ENCODE measurements at places on chromosomes 16 and 17.

DNA sequence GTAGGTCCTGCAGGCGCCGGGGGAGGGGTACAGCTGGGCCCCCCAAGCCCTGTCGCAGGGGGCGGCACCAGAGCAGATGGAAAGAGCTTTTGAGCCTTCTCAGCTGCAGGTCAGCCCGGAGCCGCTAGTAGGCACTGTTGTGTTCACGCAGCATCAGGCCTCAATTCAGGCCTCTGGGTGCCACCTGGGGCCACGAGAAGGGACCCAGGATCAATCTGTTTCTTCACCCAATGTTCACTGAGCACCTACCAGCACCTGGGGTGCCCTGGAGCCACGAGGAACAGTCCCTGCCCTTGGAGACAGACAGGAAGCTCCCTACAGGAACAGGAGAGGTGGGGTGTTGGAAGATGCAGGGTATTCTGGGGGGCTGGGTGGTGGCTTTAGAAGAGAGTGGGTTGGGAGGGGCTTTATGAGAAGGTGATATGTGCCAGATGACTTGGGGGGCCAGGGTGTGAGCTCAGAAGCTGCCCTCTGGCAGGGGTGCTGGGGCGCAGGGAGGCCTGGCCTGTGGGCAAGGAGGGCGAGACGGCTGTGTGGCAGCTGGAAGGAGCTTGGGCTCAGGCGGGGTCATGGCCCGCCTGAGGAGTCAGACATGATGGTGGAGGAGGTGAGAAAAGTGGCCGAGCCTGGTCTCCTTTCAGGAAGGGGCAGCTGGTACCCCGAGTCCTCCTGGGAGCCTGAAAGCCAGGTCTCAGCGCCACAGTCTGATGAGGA lies 121.9 kb upstream of the GSE1 start:
- DNase-seq: no peak

DNA sequence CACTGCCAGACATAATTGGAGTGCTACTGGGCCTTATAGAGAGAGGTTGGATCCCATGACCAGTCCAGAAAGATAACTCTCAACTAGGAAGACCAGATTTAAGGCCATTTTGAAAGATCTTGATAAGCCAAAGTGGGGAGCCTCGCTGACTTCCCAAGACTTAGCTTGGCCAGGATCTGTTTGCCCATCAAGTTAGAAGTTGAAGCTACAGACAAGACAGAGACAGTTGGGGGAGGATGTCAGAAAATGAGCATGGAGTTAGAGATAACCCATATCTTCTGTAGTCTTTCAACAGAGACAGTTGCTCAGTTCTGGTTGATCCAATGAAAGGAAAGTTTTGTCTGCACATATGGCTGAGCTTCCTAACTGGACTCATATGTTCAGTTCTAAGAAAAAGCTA lies 267.4 kb downstream of the HS3ST3A1 start:
- no peak for DNase-seq

- DNase-seq: no peak
Observed at GRCh38 chr17:82429824-82430223, 11.4 kb upstream of the OGFOD3 start.

- DNase-seq: no peak
Observed at GRCh38 chr16:65075877-65076276, 46.0 kb downstream of the CDH11 start.

DNA sequence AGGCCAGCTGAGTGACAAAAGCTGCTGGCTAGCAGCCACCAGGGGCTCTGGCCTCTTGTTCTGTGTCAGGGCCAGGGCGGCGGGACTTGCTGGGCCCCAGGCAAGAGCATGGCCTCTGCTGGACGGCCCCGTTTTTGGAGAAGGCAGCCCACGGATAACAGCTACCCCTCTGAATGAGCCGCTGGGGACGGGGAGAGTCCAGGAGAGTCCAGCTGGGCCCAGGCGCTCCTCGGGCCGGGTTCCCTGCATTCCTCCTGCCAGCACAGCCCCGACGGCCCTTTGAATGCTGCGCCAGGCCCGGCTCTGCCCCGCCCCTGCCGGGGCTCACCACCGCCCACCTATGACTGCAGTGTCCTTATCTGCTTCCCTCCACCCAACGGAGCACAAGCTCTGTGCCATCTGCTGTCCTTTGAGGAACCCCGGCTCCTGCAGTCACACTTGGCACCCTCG lies 33.4 kb downstream of the SLC7A5 start:
- DNase-seq: no peak

GRCh38 chr17:16584273-16584995 lies 15.4 kb upstream of the ZNF287 start:
- DNase-seq: peak; percentile 84

DNA sequence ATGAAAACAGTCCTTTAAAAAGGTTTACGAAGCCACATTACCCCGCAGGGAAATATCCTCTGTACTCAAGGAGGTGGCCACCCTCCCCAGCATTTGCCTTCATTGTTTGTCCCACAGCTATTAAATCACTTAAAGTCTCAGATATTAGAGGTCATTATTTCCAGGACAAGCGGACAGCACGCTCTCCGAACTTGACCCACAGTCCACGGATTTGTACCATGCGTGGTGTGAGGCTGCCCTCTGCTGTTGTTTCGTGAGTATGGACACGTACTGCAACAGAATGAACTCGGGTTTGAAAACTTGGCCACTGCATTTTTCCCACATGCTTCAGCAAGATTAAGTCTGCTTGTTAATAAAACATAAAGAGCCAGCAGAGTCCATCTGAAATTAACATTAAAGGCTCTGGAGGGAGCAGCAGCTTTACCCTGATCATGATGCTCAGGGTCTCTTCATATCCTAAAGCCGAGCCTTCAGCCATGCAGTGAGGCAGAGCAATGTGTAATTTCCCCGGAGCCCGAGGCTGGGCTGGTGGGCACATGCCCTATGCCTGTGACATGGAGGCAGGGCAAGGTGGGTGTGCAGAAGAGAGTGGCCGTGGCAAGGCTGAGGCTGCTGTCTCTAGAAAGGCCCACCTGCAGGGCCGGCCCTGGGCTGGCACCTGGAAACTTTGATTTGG lies 19.7 kb downstream of the MEAK7 start:
- DNase-seq: peak; percentile 38

- no peak for DNase-seq
Observed at GRCh38 chr17:62045109-62045508, 20.0 kb downstream of the MED13 start.

DNA sequence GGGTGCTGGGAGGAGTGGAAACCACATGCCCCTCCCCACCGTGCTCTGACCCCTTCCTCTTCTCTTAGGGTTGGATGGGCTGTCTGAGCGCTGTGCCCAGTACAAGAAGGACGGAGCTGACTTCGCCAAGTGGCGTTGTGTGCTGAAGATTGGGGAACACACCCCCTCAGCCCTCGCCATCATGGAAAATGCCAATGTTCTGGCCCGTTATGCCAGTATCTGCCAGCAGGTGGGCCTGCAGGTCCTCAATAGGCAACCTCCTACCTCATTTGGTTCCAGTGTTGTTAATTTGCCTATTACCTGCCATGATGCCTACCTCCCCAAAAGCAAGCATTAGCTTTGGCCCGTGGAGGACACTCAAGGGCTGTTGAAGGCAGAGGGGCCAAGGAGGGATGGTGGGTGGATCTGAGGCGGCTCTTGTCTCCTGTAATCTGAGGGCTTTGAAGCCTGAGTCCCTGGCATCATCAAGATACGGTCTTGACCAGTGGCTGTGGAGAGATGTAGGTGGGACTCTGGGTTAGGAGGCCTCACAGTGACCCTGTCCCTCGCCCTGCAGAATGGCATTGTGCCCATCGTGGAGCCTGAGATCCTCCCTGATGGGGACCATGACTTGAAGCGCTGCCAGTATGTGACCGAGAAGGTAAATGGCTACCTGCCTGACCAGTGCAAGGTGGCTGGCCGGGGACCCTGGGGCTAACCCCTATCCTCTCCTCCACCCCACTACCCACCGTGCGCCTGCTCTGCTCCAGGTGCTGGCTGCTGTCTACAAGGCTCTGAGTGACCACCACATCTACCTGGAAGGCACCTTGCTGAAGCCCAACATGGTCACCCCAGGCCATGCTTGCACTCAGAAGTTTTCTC lies 3.4 kb downstream of the ALDOA start:
- no peak for DNase-seq

GRCh38 chr17:17420082-17420481 lies 56.7 kb upstream of the MED9 start:
- no peak for DNase-seq
